Fibroblast of skin of left quadriceps (primary cell): ENCODE measurements at places on chromosomes 2 and 18.
A peak's percentile ranks its signal among the peaks of the same experiment; 100 is the strongest.

DNA sequence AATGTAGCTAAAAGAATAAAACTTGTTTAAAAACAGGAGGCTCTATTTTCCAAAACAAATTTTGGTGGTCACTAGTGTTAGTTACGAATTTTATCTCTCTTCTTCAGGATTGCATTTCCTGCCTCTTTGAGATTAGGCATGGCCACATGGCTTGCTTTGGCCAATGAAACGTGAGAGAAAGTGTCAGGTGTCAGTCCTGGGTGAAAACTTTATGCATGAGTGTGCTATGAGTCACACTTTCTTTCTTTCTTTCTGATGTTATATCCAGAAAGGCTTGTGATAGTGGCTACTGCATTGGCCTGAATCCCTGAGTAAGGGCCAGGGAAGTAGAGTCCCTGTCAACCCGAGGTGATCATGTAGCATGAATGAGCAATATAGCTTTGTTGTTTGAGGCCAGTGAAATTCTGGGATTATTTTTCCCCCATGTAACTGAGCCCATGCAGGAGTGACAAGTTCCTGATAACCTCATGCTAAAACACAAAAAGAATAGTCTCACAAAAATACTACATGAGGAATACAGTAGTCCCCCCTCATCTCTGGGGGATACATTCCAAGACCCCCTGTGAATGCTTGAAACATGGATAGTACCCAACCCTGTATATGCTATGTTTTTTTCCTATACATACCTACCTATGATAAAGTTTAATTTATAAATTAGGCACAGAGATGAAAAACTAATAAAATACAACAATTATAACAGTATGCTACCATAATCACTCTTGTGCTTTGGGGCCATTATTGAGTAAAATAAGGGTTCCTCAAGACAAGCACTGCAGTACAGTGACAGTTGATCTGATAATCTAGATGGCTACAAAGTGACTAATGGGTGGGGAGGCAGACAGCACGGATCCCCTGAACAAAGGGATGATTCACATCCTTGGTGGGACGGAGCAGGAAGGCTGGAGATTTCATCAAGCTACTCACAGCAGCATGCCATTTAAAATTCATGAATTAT lies 109.5 kb downstream of the CDC42EP3 start:
- DNase-seq, result peak; percentile 76

DNA sequence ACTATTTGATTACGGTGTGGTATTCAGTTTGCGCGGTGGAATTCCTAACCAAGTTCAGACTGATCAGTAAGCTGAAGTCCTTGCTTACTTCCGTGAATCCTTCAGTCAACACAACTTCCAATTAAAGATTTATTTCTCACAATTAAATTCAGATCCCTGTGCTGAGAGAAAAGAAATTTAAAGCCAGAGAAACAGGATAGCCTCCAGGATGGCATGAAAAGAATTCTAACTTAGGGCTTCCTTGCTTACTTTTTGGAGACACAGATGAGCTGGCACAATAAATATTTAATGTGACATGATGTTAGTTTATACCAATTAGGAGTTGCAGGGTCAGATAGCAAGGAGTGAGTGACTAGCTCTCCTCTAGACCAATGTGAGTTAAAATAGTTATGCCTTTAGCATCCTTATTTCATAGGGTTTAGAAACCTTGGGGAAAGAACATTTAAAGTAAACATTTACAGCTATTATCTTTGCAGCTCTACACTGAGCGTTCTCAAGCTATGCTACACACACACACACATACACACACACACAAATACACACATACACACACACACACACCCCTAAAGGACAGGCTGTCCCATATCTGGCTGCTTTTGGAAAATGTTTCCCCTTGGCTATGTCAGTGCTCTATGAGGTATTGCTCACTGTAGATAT lies 151.0 kb downstream of the TRIB2 start:
- no peak for DNase-seq

DNA sequence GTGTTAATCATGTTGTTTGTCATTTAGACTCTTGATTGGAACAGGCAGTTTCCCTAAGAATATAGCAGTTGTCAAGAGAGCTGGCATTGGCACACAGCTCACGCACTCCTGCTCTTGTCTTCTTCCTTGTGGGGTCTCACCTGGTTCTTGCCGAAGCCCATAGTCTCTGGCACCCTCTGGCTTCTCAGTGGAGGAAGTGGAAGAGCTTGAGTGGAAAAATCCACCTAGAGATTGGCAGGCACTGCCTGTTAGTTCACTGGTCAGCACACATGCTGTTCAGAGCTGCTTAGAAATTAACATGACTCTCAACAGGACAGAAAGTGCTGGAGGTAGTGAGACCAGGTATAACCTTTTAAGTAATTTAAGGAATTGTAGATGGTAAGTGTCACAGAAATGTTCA lies 28.3 kb downstream of the SCTR start:
- DNase-seq, result no peak

- DNase-seq, result no peak
These were observed 1.8 kb downstream of the DCC start for GRCh38 chr18:52341608-52342381.

DNA sequence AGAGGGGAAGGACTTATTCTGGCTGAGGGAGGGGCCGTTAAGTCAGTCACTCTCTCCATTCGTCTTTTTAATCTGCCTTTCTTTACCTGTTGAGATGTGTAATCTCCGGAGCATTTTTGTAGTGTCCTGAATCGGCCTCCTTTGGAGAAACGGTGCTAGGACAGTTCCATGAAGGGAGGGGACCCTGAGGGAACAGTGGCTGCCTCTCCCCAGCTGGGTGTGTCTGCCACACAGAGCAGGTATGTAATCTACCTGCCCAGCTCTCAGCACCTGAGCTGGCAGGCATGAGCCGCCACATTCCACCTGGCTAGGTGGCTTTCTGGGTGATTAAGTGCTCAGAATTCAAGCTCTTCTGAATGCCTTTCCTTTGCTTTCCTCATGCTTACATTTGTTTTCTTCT lies 131.2 kb downstream of the WDSUB1 start:
- no peak for DNase-seq

GRCh38 chr2:160963957-160964356 lies 196.3 kb upstream of the TANK start:
- no peak for DNase-seq

GRCh38 chr2:152406119-152406835 lies 71.3 kb downstream of the FMNL2 start:
- DNase-seq, result no peak

DNA sequence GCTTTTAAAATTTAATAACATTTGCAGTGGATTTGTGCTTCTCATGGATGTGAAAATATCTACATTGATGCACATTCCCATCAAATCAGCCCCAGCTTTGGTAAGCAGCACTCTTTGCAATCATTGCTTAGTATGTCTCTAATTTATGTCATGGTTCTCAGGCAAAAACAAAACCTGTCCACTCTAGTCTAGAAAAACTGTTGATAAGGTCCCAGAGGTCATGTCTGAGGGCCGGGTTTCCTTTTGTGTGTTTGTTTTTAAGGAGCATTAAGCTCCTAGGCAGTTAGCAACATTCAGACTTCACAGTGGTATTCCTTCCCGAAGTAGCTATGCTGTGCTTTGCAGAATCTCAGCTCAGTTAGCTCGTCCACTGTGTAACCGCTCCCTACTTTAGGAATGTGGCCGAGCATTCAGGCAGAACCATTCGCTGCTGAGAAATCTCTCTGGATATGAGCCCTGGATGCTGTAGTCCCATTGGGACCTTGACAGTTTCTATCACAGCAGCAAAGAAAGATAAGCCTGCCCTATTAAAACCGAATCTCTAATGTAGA lies 4.0 kb downstream of the DIPK1C start:
- no peak for DNase-seq

GRCh38 chr2:210288408-210288807 lies 26.6 kb downstream of the MYL1 start:
- DNase-seq, result no peak

GRCh38 chr18:48791636-48792105 lies 159.1 kb downstream of the SMAD7 start:
- no peak for DNase-seq

DNA sequence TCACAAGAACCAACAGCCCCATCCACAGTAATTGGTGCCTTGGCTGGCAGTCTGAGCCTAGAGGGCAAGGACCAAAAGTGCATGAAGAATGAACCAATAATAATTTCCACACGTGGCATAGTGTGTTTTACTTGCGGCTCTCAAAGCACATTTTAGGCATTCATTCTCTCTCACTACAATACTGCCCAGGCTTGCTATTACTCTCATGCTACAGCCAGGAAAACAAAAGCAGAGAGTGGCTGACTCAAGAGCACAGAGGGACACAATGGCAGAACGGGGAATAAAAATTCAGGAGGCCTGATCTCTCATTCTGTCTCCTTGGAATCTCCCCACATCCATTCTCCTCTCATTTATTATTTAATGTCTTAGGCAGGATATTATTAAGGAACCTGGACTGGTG lies 57.0 kb upstream of the NOL4 start:
- no peak for DNase-seq

GRCh38 chr2:42350434-42351063 lies 10.5 kb downstream of the COX7A2L start:
- no peak for DNase-seq

DNA sequence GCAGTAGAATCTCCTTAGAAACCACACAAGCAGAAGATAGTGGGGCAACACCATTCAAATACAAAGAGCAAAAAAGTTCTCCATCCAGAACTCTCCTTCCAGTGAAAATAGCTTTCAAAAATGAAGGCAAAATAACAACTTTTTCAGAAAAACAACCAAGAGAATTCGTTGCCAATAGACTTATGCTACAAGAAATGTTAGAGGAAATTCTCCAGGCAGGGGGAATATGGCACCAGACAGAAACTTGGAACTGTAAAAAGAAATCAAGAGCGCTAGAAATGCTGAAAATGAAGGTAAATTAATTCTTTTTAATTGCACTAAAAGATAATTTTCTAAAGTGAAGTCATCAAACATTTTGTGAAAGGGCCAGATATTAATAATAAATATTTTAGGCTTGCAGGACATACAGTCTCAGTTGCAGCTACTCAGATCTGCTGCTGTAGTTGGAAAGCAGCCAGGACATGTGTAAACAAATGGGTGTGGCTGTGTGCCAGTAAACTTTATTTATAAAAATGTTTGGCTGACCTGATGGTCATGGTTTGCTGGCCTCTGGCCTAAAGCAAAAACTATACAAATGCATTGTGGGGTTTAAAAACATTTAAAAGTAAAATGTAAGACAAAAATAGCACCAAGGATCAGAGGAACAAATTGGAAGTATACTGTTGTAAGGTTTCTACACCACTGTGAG lies 73.7 kb upstream of the TGFA start:
- DNase-seq, result no peak

GRCh38 chr2:191679818-191680600 lies 2.1 kb downstream of the NABP1 start:
- peak; percentile 55 for DNase-seq

- no peak for DNase-seq
These were observed 62.0 kb downstream of the REEP1 start for GRCh38 chr2:86275384-86275799.

DNA sequence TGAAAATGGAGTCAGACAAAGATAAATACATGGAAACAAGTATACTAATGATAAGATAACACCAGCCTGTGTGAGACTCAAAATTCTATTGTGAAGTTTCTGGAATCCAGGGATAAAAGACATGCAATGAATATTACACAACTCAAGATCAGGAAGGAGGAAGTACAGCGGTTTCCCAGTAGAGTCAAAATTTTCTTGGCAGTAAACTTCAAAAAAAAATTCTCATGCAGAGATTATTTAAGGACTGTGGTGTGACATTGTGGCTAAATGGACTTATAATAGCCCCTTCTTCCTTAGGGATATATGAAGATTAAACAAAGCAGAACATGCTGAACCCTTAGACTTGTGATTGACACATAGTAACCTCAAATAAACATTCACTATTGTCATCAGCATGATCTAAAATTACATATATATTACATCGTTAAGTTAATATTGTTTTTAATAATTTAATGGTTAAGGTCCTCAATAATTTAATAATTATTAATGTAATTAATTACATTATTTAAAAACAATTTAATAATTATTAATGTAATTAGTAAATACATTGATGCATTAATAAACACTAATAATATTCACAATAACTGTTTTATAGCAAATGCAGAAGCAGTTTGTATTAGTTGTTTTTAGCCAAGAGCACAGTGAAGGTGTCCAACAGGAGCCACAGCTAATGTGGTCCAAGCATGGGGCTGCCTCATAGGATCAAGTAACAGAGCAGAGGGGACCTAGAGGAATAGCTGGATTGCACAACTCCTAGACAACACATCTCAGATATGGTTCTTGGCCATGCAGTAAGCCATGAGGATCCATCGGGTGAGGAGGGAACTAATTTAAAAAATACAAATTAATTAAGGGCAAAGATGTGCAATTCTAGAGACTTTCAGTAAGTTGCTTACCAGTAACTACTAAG lies 77.3 kb downstream of the POLE4 start:
- DNase-seq, result no peak

GRCh38 chr18:46821856-46822711 lies 65.2 kb upstream of the ST8SIA5 start:
- DNase-seq, result no peak

DNA sequence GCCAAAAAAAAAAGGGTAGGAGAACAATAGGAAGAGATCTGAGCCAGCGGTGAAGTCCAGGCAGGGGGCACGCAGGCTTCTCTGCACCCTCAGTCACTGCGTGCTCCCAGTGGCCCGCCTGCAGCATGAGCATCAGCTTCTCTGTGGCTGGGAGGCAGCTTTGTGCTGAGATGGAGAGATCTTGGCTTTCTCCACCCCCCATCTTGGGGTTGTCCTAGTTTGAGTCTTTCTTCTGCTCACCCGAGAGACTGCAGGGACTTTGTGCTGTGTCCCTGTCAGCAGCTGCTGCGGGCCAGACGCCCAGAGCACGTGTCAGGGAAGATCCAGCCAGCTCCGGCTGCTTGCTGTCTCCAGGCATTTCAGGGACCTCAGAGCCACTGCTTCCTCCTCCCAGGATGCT lies 20.3 kb downstream of the TRAPPC12 start:
- DNase-seq, result no peak
